ENCODE measurements at places on chromosomes 13 and 19.
A peak's percentile ranks its signal among the peaks of the same experiment; 100 is the strongest.

DNA sequence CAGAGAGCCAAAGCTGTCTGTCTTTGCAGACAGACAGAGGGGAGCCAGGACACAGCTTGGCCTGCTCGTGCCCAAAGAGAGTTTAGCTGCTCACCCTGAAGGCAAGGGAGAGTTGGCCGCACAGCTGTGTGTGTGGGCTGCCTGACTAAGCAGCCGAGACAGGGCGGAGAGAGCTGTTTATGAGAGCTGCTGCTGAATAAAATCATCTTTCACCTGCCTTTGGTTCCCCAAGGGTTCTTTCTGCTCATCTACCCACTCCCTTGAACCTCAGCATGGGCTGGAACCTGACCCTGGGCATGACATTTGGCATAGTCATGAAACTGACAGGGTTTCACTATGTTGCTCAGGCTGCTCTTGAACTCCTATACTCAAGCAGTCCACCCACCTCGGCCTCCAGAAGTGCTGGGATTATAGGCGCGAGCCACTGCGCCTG lies 98.2 kb downstream of the RBM26 start:
- no peak for DNase-seq

DNA sequence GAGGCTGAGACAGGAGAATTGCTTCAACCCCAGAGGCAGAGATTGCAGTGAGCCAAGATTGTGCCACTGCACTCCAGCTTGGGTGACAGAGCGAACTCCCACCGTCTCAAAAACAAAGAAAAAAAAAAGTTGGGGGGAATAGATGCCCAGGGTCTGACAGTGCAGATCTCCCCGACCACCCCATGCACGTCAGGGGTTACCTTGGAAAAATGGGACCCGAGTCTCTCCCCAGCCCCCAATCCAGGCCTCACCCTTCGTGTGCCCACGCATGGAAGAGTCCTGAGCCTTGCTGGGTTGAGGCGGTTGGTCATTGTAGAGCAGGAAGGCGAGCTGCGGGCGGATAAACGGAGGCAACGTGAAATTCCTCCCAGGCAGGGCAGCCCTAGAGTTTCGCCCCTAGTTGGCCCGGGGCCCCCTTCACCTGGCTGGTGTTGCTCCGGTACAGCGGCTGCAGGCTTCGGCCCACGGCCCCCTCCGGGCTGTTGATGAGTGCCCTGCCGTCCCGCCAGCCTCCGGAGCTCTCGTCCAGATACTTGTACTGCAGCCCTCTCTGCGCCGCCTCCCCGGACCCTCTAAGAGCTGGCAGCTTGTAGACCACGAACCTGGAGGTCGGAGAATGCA lies 588 bp downstream of the DNASE2 start:
- no peak for DNase-seq

GRCh38 chr19:37362733-37363132 lies 8.2 kb upstream of the ZNF527 start:
- no peak for DNase-seq

DNA sequence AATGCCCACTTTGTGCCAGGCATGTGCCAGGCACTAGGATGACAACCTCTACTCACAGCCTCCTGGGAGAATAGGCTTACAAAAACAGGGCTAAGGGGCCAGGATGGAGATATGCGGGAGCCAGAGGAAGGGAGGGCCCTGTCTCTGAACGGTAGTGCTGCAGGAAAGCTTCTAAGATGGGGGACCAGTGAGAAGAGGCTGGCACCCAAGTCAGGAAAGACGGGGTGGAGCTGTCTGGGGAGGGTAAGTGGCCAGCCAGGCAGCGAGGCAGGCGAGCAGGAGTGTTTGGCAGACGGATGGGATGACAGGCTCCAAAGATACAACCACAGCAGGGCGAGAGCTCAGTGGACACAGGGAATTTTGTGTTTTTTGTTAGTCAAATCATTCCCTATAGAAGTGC lies 44.7 kb upstream of the GPI start:
- no peak for DNase-seq

- DNase-seq: no peak
These were observed 1617.6 kb upstream of the SLC10A2 start for GRCh38 chr13:104683789-104684188.

DNA sequence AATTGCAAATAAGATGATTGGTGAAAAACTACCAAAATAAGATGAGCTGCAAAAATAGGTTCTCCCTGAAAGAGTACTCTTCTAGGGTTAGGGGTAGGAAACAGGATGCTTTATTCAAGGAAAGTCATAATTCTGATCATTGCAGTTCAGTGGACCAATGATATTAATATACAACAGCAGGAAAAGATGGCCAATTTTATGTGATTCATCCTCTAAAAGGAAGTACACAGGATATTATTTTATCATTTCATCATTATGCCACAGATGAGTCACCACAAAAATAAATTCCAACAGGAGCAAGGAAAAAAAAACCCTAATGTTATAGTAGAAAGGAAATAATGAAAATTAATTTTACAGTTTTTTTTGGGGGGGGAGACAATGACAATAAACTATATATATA lies 205.0 kb downstream of the NALCN start:
- no peak for DNase-seq

DNA sequence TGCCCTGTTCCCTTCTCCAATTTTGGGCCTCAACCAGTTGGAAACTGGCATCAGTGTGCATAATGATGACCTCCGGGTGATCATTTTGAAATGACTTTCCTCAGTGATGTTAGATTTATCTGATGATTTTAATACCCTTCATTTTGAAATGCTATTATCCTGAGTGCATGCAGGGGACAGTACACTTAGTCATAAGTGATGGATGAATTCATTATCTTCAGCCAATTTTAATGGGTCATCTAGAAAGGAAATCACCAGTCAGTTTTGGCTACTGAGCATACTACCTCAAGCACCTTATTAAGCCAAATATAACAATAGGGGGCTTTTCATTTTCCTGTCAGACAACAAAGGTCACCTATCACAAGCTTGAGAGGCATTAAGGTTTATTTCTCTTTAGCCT lies 118.5 kb upstream of the MIR17HG start:
- DNase-seq: no peak

- DNase-seq: no peak
These were observed 38.5 kb upstream of the TFDP1 start for GRCh38 chr13:113545931-113546516.

DNA sequence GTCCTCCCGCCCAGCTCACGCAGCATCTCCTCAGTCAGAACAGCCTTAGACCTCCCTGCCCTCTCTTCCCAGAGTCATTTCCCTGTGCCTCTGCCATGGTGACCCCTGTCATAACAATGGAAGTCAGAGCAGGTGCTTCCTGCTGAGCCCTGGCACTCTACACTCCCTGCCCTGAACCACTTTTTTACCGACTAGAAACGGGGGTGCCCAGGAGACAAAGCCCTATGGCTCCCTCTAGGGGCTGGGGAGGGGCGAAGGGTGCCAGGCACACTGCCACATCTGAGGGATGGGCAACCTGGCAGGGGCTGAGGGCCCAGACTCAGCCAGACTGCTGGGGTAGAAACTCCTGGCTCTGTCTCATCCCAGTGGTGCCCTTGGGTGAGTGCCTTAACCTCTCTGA lies 16.4 kb downstream of the ZNF574 start:
- DNase-seq: no peak

- peak; percentile 72 for DNase-seq
These were observed at the start of gene ZNF420 for GRCh38 chr19:37077934-37078716. ZNF420 (plus strand) TSS chr19:37078433; CDS start chr19:37089119, 10,686 bp downstream.

DNA sequence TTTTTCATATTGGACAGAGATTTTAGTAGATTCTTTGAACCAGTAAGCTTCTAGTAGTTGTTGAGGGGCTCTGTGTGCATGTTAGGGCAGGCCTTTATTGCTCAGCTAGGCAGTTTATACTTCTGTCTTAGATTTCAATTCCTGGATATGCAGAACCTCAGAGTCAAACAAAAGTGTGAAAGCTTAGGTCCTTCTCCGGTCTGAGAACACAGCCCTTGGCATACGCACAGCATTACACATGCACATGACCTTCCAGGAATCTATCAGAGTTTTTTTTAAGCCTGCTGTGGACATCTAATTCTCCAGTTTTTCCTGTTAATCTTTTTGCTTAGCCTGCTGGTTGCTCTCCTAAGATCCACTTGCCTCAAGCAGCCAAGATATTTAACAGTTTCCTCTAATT lies 77.9 kb upstream of the KL start:
- DNase-seq: no peak

DNA sequence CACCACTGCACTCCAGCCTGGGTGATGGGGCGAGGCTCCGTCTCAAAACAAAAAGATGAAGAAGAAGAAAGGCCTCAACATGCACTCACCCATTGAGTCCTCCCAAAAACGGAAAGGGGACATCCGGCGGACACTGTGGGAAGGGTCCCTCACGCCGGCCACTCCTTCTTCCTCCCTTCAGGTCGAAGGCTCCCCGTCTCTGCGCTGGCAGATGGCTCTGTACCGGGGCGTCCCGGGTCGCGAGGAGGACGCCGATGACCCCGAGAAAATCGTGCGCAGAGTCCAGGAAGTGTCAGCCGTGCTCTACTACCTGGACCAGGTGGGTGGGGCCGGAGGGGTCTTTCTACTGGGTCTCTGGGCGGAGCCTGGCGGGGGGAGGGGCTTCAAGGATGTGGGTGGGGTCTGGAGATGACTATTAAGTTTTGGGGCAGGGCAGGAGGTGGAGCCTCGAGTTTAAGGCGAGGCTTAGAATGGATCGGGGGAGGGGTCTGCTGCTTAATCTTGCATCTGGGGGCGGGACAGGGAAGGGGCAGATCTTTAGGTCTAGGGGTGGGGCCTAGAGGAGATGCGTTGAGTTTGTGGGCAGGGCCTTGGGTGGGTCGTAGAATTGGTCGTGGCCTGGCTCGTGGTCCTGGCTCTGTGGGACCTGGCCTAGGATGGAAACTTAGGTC lies 90.2 kb downstream of the MAP4K1 start:
- DNase-seq: no peak

DNA sequence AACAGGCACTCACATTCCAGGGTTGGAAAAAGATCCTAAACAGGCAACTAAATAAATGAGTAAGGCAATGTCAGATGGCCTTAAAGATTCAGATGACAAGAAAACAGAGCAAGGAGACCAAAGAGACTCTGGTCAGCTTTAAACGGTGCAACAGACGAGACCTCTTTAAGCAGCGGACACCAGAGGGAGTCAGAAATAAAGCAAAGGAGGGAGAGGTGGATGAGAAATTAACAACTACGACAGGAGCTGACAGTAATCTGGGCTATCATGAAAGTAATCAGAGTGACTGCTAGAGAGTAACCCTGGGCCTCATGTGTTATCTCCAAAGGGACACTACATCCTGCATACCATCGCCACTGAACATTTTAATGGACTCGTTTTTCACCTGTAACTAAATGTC lies 1.1 kb downstream of the ZNF550 start:
- no peak for DNase-seq

DNA sequence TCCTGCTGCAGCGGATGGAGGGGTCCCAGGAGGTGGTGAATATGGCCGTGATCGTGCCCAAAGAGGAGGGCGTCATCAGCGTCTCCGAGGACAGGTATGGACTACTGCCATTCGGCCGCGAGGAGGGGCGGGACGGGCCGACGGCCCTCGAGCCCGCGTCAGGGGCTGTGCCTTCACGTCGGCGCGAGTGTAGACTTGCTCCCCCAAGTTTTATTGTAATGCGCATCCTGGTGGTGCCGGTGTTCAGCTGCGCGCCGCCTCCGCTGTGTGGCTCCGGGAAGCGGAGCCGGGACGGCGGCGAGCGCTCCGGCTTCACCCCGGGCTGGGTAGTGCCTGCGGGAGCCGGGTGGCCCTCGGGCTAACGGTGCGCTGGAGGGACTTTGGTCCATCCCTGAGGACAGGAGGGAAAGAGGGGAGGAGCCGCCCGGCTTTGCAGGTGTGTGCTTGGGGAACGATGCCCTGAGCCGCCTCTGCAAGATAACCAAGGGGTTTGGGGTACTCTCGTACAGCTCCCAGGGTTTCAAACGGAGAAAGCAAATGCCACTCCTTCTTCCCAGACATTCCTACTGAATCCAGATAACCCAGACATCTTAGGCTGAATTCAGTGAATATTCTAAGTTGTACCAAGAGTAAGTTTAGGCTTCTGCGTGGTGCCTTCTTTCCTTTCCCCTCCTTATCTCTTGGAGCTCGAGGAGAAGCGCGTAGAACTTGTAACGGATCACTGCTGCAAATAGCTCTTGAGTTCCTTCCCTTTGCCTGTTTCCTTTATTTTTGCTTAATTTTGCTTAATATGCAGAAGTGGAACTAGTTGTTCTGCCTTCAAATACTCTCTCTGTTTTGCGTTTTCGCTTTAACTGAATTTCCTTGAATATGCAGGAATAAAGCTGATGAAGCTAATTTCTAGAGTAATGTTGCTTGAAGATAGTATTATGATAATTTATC lies 740 bp downstream of the WDFY2 start:
- DNase-seq: no peak

GRCh38 chr13:28357911-28358433 lies 137.0 kb downstream of the FLT1 start:
- no peak for DNase-seq

Measured in epithelial cell of proximal tubule (primary cell).